ENCODE measurements at places on chromosomes 5 and 9.

- no peak for DNase-seq
Measured at GRCh38 chr9:2012347-2012746, 2.8 kb upstream of the SMARCA2 start.

- no peak for DNase-seq
Measured at GRCh38 chr5:16975950-16976624, 40.0 kb upstream of the MYO10 start.

DNA sequence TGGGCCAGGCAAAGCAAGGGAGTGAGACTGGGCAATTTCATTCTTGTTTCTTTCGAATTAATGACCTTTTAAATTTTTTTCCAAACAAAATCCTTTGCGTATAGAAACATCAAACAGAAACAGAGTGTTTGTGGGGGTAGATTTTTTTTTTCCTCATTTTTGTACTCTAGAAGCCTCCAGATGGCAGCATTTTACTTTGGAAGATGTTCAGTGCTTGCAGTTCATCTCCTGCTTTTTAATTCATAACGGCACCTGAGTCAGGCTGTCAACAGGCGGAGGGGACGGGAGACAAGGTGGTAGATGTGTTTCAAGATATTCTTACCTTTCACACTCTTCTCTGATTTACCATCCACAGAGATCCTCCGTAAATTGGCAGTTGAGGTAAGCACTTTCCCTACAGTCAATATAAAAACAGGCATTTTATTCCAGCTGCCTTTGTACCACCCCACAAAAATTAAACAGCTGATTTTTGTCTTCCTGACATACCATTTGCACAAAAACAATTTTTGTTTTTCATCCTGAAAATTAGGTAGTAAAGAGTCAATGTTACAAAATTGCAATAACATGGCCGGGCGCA, 99.5 kb upstream of the FBXL17 start:
- no peak for DNase-seq

DNA sequence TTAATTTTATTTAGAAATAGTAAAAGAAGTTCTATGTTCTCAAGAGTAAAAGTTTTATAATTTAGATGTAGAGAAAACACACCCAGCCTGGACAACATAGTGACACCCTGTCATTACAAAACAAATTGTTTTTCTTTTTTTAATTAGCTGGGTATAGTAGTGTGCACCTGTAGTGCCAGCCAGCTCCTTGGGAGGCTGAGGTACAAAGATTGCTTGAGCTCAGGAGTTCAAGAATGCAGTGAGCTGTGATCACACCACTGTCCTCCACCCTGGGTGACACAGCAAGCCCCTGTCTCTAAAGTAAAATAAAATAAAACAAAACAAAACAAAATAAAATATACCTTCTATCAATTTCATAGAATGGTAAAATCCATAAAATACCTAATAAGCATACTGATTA, 1017.8 kb upstream of the DMAC1 start:
- DNase-seq = no peak

DNA sequence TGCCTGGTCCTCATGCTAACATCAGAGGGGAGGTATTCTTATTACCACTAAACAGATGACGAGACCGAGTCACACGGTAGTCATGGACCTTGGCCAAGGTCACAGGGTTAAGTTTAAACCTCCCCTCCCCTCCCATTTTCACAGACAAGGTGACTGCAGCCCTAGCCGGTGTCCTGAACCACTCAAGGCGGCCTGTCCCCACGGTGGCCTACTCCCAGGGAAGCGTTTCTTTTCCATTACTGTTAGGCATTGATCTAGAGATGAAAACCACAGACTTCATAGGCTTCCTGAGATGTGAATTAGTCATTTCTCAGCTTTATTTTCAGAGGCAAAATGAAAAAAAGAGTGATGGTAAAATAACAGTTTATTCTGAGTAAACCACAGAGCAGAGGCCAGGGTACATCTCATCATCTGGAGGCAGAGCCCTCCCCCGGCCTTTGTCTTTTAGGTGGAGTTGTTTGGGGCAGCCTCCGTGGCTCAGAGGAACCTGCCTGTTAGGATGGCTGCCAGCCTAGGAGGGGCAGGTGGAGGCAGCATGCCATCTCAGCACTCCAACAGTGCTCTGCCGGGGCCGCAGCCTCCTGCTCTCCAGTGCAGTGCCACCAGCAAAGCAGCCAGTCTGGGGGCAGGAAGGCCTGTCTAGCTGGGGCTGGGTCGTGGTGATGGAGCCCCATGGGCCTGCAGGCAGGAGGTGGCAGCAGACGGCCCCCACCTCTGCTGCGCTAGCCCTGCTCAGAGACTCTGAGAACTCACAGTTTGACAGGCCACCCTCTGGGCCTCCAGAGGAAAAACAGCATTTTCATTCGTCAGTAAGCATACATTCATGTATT, 71.2 kb downstream of the RAPGEF1 start:
- peak; percentile 48 for DNase-seq

DNA sequence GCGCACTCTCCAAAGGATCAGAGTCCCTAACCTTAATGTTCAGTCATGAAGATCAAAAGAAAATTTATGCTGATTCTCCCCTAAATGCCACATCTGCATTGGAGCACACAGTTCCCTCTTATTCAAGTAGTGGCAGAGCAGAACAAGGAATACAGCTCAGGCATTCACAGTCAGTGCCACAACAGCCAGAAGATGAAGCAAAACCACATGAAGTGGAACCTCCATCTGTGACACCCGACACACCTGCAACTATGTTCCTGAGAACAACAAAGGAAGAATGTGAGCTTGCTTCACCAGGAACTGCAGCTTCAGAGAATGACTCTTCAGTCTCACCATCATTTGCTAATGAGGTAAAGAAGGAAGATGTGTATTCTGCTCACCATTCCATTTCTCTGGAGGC, 40.0 kb downstream of the CMYA5 start:
- no peak for DNase-seq

GRCh38 chr5:138712324-138712723, 40.9 kb upstream of the CTNNA1 start:
- DNase-seq = no peak

GRCh38 chr9:33375841-33376321, 26.5 kb downstream of the AQP7 start:
- DNase-seq = no peak

- DNase-seq = no peak
Measured at GRCh38 chr9:138096519-138096845, 218.9 kb downstream of the CACNA1B start.

- no peak for DNase-seq
Measured at GRCh38 chr9:98378794-98379193, 123.3 kb upstream of the TBC1D2 start.

GRCh38 chr9:87671478-87671877, 54.4 kb upstream of the CTSL start:
- DNase-seq = no peak

DNA sequence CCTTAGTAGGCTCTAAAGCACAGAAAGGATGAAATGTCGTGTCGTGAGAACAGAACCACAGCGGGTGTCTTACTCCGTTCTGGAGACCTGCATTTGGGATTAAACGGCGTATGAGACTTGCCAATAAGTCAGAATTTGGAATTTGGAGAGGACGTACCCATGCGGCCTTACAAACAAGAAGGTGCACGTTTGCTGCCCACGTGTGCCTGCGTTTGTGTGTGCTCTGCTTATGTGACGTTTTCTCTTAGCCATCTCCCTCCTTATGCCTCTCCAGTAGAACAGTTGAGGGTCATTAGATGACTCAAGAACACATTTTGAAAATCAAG, 171.6 kb upstream of the OTULINL start:
- DNase-seq = no peak

GRCh38 chr5:126479810-126480209, 56.6 kb downstream of the GRAMD2B start:
- no peak for DNase-seq

GRCh38 chr5:39892708-39893107, 467.9 kb upstream of the DAB2 start:
- no peak for DNase-seq

- no peak for DNase-seq
Measured at GRCh38 chr9:89405826-89406225, 87.5 kb downstream of the SECISBP2 start.

GRCh38 chr5:130290219-130290618, 386.0 kb downstream of the CHSY3 start:
- no peak for DNase-seq

DNA sequence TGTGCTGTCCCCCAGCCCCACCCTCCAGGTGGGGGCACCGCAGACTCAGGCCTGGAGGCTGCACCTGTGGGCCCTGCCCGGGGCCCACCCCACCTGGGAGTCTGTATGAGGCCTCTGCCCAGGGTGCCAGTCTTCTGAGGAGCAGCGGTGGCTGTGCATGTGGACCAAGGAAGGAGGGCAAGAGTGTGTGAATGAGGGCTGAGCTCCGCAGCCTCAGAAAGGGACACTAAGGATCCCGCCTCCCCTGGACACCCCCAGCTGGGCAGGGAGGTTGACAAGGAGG, 19.1 kb downstream of the FGD3 start:
- DNase-seq = no peak

GRCh38 chr5:149995385-149996204, 4.9 kb downstream of the TIGD6 start:
- no peak for DNase-seq

GRCh38 chr9:119375892-119376291, 6.7 kb upstream of the BRINP1 start:
- DNase-seq = no peak

DNA sequence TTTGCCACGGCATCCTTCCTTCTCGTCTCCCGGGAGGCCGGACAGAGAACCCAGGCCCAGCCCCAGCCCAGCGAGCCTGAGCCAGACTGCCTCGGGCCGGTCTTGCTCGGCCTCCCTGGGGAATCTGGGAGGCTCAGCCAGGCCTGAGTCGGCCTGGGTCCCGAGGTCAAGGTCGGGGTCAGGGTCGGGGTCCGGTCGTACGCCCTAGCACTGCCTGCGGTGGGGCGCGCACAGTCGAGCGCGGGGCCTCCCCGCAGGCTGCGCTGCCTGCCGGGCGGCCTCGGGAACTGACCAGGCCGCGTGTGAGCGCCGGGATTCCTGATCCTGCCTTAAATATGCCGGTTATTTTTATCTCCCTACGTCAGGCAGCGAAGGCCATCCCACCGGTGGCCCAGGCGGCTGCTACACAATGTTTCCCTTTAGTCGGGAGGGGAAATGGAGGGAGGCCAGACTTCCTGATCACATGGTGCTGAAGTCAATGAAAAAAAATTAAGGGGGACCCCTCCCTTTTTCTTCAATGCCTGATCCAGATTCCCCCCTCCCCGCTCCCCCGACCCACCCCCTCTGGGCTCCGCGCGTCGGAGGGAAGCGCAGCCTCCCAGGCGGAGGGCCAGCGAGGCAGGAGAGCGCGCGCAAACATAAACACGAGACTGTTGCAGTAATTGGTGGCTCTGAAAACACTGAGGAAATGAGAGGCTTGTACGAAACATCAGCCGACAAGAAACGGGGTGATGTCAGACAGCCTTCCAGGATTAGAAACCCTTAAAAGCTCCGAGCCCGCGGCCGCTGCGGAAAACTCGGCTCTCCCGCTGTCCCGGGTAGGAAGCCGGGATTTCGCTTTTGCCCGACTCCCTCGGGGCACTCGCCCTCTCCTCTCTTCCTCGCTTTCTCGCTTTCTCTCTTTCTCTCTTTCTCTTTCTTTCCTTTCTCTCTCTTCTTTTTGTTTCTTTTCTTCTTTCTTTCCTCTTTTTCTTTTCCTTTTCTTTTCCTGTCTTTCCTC, 148.2 kb upstream of the KLF4 start:
- DNase-seq = no peak

GRCh38 chr9:87677776-87678587, 47.9 kb upstream of the CTSL start:
- no peak for DNase-seq

DNA sequence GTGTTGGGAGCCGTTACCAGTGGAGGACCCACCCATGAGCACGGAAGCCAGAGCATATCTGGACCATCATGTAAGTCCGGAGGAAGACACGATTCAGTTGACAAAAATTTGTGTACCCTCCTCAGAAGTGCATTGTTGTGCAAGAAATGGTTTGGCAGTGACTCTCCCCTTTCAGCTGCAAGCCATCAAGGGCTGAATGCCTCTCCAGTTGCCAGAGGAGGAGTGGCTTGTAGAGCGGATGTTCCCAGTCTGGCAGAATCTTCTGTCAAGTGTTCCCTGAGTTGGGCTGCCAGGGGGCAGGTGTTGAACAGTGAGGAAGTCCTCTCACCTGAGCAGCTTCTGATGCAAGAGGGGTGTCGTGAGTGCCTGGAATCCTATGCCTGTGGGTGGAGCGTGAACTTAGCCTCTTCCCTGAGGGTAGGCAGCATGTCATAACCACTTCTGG, 27.6 kb upstream of the CDKN2AIPNL start:
- DNase-seq = no peak

DNA sequence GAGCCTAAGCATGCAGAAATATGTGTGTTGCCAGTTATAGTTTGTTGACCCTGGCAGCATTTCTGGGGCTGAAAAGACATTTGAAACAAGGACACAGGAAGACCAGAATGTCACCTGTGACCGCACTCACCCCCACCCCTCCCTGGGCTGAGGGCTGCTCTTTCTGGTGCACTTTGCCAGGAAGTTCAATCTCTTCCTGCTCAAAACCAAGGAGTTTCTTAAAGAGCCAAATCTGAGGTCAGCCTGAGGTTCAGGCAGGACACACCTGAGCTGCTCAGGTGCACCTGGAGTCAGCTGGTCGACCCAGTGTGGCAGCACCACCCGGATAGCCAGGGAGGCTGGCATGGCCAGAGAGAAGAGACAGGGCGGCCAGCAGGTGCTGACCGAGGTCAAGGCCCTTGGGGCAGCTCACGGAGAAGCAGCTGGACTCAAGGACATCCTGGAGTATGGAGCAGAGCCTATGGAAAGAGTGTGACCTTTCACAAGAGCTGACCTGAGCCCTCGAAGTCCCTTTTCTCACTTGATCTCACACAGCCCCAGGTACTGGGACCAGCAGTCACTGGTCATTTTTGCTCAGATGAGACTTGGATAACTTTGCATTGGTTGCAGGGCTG, 376.9 kb upstream of the IRX4 start:
- no peak for DNase-seq

DNA sequence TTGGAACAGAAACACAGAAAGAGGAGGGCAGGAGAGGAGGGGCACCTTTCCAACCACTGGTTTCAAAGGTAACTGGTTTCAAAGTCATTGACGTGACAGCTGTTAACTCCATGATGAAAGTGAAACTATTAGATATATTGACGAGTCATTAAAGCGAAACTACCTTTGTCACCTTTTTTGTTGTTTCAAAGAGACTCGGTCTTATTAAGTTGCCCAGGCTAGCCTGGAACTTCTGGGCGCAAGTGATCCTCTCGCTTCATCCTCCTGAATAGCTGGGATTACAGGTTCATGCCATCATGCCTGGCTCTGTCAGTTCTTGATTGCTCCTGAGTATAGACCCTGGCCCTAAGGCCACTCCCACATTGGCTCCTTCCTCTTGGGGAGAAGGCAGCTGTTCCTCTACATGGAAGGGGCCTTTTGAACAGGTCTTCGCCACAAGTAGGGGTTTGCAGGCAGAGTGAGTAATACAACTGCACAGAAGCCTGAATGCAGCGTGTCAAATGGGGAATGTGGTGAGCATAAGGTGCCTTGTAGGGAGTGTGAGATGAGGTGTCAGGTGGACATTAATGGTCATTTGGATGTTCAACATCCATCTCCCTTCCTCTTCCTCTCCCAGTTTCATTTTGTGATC, 3.4 kb upstream of the F12 start:
- DNase-seq = no peak

- DNase-seq = no peak
Measured at GRCh38 chr9:133583586-133583985, 25.6 kb downstream of the FAM163B start.

Data from activated T-helper 1 cell treated with anti-CD3 and anti-CD28 coated beads, Interleukin-2, amount 50 U/mL, for 16 hours (primary cell).